Muscle of back (tissue), 13 donors: ENCODE measurements at places on chromosomes 1 and 21.

DNA sequence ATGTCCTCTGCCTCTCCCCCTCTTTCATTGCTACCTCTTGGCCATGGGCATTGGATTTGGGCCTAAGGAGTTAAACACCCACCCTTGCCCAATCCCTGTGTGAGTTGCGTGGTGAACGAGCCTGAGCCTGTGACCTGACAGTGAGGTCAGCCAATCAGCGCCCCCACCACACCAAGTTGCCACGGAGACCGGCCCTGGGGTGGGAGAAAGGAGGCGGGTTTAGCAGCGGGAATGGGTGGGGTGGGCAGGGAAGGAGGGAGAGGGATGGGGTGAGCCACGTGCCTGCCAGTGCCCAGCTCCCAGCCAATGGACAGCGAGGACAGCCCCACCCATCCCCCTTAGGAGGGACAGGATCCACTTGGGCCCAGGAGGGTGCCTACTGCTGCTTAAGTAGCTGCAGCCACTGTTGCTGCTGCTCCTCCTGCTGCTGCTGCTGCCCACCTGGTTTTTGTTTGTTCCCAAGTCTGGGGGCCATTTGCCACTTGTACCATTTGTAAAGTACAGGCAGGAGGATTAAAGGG is 9.5 kb downstream of the ZBTB7B start:
- no peak for DNase-seq

GRCh38 chr1:41950820-41951219 is 32.1 kb upstream of the HIVEP3 start:
- DNase-seq, result no peak

GRCh38 chr1:9071554-9072235 is 2.3 kb upstream of the SLC2A5 start:
- no peak for DNase-seq

DNA sequence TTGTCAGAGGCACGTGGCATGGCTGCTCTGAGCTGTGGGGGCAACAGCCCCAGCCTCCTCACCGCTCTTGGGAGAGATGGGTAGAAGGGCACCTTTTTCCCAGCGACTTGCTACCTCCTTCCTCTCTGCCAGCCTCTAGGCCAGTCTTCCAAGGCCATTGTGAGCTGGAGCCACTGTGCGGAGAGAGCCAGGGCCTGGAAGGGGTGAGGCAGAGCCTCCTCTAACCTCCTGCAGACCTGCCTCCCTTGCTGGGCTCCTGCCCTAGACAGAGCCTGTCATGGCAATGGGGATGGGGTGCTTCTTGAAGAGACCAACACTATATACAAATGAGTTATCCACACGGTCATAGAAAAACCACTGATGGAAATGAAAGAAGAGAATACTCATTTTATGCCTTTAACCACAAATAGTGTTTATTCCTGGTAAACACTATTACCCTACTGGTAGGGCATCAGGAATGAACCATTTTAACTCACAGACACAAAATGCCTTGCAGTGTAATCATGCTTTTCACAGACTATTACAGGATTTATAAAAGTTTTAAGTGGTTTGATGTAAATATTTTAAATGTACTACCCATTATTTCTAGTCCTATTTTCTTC is 5.0 kb upstream of the IGFN1 start:
- DNase-seq, result no peak

DNA sequence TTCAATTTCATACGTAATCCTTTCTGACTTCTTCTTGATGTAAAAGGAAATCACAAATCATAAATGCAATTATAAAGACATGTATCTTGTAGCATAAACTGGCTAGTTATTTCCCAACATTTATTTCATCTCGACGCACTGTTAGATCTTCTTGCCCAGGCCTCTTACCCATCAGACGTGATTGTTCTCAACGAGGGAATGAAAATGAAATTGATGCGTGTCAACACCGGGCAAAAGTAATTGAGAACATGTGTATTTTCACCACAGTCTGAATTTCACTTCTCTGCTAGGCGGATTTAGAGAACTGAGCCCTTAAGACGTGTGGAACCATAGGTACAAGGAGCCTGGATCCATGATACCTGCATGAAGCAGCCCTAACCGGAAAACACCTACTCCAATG is 519.7 kb downstream of the KCNT2 start:
- peak; percentile 7 for DNase-seq

DNA sequence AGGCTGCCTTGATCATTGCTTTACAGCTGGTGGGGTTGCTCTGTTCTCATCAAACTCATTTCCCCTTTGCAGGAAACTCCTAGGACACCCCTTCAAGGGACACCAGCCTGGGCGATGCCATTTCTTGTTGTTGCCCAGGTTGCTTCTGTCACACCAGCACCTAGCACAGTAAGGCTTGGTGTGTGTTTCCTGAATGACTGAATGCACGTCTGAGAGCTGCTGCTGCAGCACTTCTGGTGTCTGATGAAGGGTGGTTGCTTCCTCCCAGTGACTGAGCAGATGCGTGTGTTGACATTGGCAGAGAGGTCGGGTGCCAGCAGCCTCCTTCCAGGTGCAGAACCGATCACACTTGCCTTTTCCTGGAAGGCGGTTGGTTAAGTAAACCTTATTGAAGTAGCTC is 477.4 kb downstream of the CAMTA1 start:
- no peak for DNase-seq

GRCh38 chr1:221712776-221713431 is 29.0 kb downstream of the DUSP10 start:
- DNase-seq, result no peak
